NCI-H2171 treated with DMSO at 0.1 percent for 48 hours (cell line): ENCODE measurements at places on chromosomes 16 and 17.

DNA sequence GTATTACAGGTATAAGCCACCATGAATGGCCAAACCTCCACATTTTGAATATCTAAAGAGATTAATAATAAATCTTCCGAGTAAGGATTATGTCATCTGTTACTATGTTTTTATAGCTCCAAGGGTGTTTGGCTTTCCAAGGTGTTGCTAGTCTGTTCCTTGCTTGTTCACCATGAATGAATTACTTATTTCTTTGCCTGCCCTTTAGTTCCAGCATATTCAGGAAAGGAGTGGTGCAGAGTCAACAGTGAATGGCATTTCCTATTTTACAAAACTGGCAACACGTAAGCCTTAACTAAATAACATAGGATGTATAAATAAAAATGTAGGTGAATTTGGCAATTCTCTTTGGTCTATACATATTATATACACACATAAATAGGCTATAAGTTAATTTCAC is 70.3 kb downstream of the MYO1D start:
- DNase-seq = no peak

DNA sequence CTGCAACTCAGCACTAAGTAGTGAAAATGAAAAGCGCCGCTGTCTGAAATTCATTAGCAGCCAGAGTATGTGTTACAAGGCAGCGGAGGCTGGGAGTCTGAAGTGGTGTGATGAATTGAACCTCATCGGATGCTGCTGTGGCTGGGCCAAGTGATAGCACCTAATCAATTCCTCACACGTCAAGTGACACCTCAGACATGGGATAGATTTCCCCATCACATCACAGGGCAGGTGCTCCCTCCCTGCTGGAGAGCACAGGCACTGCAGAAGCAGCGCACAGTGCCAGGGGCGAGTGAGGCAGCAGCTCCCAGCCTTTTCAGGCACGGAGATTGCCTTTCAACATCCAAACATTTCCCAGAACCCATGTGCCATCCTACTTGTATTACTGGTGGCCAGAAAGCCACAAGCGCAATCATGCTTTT is 32.2 kb downstream of the DRC3 start:
- peak; percentile 33 for DNase-seq

GRCh38 chr17:7361906-7362305 is 7.0 kb downstream of the TMEM95 start:
- DNase-seq = no peak

GRCh38 chr16:57128771-57129389 is 36.5 kb downstream of the CPNE2 start:
- DNase-seq = no peak

DNA sequence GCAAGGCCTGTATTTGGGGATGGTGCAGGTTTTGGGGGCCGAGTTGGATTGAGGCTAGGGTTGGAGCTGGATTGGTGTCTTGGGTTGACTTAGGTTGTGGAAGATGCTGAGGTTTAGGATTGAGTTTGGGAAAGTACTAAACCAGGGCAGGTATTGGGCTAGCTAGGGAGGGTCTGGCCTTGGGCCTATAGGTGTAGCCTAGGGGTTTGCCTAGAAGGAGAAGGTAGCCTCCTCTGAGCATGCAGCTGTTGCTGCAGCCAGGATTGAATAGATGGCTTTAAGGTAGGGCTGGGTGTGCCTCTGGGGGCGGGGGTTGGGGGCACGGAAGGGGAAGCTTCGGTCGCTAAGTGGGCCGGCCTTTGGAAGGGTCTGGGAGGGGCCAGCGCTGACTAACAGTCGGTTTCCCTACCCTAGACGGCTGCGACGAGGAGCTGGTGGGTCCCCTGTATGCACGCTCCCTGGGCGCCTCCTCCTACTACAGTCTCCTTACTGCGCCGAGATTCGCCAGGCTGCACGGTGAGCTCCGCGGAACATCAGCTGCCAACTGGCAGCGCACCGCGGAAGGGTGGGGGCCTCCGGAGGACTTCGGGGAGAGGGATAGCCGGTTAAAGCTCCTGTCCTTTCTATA is 1.2 kb downstream of the CNTNAP1 start:
- no peak for DNase-seq

DNA sequence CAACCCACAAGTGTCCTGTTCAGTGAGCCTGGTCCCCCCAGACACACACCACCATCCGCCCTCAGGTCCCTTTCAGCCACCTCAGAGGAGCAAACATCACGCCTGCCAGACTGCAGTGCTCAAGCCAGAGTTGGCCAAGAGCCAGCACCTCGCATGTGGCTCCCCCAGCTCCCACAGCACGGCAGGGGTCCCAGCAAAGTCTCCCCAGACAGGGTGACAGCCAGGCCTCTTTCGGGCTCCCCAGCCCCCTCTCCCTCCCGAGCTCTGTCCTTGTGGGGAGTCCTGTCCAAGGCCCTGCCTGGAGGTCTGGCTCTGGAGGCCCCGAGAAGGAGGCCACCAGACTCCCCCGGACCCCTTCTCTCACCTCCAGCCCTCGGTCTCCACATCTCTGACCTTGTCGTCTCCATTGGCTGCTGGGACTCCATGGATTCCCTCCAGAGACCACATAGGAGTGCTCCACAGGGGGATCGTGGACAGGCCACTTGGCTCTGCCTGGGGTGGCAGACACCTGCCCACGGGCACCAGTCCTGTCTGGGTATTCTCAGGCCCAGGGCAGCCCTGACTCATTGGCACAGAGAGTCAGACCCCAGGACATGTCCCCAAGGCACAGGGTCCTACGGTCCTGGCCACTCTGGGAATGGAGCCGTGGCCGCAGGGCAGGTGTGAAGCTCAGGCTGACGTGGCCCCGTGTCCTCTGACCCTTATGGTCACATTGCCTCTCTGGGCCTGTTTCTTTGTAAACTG is 1.8 kb upstream of the MYADML2 start:
- no peak for DNase-seq

GRCh38 chr17:2108170-2108569 is 53.3 kb downstream of the HIC1 start:
- DNase-seq = no peak

- no peak for DNase-seq
Observed at GRCh38 chr16:7285520-7285919, 47.1 kb upstream of the RBFOX1 start.

- DNase-seq = no peak
Observed at GRCh38 chr17:81252987-81253329, 13.8 kb downstream of the NDUFAF8 start.

- no peak for DNase-seq
Observed at GRCh38 chr16:17386229-17386628, 84.5 kb downstream of the XYLT1 start.

DNA sequence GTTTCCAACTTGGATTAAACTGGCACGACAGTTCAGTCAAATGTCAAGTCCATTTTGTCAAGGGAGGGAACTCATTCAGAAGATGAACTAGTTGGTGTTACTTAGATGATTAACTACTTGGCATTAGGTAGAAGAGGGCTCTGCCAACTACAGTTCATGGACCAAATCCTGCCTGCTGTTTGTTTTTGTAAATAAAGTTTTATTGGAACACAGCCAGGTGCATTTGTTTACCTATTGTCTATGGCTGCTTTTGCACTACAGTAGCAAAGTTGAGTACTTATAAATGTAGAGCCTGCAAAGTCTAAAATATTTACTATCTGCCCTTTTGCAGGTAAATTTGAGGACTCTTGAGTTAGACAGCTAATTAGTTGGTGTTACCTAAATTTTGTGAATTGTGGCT is 410.0 kb downstream of the MAF start:
- DNase-seq = no peak

DNA sequence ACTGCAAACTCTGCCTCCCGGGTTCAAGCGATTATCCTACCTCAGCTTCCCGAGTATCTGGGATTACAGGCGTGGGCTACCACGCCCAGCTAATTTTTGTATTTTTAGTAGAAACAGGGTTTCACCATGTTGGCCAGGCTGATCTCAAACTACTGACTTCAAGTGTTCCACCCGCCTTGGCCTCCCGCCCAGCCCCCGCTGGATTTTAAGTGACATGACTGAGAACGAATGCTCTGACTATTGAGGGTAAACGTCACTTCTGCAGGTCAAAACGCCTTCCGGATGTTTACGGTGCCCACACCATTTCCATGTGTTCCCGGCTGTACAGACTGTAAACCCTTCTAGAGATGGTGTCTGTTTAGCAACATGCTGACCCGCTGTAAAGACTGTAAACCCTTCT is 22.8 kb downstream of the PITPNA start:
- DNase-seq = no peak
